Naive thymus-derived CD4-positive, alpha-beta T cell (primary cell): ENCODE measurements at places on chromosomes 16 and 17.
A peak's percentile ranks its signal among the peaks of the same experiment; 100 is the strongest.

- no peak for DNase-seq
These were observed 4.7 kb upstream of the CCL18 start for GRCh38 chr17:36059406-36059805.

- no peak for DNase-seq
These were observed 159.7 kb upstream of the TBX2 start for GRCh38 chr17:61239953-61240352.

GRCh38 chr17:29835435-29836351 lies 94.3 kb downstream of the SSH2 start:
- no peak for DNase-seq

- DNase-seq: no peak
These were observed 68.4 kb downstream of the SOCS1 start for GRCh38 chr16:11187522-11188023.

DNA sequence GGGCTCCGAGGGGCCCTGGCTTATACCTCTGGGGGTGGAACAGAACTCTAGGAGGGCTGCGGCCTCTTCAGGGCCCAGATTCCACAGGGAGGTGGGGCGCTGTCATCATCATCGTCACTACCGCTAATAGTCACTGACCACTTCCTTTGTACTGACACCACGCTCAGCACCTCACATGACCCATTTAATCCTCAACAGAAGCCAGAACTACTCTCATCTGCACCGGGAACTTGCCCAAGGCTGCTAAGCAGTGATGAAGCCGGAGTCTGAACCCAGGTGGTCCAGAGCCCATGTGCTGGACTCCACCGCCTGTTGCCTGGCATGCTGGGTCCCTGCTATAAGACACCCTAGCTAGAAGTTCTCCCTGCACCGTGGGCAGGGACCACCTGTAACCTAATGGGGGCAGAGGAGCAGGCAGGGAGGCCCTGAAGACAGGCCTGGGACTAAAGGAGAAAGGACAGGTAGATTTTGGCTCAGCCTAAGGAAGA lies 12.0 kb downstream of the UNC13D start:
- DNase-seq: no peak

GRCh38 chr16:3727806-3728381 lies 10.6 kb upstream of the TRAP1 start:
- DNase-seq: no peak

DNA sequence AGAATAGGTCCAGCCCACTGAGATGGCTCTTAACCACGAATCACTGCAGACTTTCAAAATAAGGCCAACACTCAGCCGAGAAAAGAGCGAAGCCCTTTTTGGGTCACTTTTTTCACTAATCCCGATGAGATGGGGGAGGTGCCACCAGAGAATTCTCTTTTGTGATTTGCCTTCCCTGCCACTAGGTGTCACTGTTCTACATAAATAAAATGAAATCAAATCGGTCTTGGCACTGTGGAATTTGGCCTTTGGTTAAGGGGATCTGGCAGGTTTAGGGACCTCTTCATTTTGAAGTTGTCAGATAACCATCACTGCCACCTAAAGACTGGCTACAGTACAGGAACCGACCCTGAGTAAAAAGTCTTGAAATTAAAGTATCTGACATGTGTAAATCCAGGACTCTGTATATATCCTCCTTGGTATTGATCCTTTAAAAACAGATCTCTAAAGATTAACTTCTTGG lies 147.0 kb downstream of the HS3ST4 start:
- DNase-seq: peak; percentile 59

DNA sequence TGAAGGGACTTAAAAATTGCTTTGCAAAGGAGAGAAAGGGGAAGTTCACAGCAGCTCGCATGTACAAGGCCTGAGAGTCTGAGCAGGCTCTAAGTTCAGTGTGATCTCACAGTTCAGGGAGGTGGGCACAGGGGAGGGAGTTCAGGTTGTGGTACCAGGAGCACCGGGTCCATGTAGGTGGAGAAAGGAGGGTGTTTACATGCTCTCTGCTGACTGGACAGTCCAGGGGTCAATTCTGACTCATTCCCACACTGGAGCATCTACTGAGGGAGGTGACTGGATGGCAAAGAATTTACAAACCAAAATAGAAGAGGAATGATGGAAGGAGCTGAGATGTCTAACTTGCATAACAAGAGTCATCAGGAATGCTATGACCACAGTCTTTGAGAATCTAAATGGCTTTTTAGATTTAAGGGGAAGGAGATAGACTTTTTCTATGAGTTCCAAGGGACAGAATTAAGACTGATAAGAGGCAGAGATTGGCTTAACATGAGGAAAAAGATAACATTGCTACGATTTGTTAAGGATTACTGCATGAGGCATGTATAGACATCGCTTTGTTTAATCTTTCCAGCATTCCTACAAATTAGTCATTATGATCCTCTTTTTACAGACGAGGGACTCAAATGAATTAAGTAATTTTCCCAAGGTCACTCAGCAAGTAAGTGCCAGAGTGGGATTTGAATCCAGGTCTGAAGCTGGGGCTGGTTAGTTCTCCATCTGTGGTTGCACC lies 29.9 kb downstream of the MIS12 start:
- no peak for DNase-seq
